ENCODE measurements at places on chromosomes 13 and 19.

GRCh38 chr19:42153672-42154433 is 21.6 kb upstream of the POU2F2 start:
- H3K4me1 ChIP-seq: peaks cover 15% of the 10 kb centered on the region
- peak overlapping the region; percentile 3 for H3K27ac ChIP-seq
- H3K36me3 ChIP-seq: no peaks in the 10 kb centered on the region
- H3K27me3 ChIP-seq: peaks cover 19% of the 10 kb centered on the region

- H3K4me1 ChIP-seq: no peaks in the 10 kb centered on the region
- DNase-seq: no peak
- no peaks in the 10 kb centered on the region for H3K36me3 ChIP-seq
- H3K4me3 ChIP-seq: no peak overlapping the region
- no peaks in the 10 kb centered on the region for H3K27me3 ChIP-seq
Measured at GRCh38 chr19:32264568-32264967, 80.8 kb upstream of the ZNF507 start.

GRCh38 chr13:47303626-47304025 is 406.8 kb upstream of the HTR2A start:
- H3K36me3 ChIP-seq: no peaks in the 10 kb centered on the region
- H3K4me1 ChIP-seq: no peaks in the 10 kb centered on the region
- H3K27me3 ChIP-seq: no peaks in the 10 kb centered on the region

DNA sequence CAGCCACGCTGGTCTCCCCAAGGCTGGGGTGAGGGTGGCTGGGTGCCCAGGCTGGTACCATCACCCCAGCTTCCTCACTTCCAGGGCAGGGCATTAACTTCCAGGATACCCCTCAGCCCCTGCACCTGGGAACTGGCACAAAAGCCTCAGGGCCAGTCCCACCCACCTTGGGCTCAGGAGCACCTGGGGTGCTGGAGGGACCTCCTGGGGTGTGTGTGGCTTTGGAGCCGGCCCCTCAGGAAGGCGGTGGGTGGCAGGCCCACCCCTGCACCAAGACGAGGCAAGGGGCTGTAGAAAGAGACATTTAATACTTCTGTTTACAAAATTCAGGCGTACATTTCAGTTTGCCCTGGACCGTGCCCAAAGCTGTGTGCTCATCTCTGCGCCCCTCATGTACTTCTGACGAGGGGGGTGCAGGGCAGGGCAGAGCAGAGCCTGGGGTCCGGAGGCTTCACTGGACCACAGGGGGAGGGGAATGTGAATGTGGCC is 16.8 kb downstream of the MPND start:
- H3K27me3 ChIP-seq: no peaks in the 10 kb centered on the region
- no peak overlapping the region for H3K4me3 ChIP-seq
- peaks cover 24% of the 10 kb centered on the region for H3K36me3 ChIP-seq
- H3K4me1 ChIP-seq: no peaks in the 10 kb centered on the region
- DNase-seq: no peak

- H3K27me3 ChIP-seq: peaks cover 8% of the 10 kb centered on the region
- H3K36me3 ChIP-seq: no peaks in the 10 kb centered on the region
- no peak for DNase-seq
- H3K4me3 ChIP-seq: no peak overlapping the region
- H3K4me1 ChIP-seq: no peaks in the 10 kb centered on the region
Measured at GRCh38 chr13:99738626-99739025, 232.9 kb downstream of the ZIC5 start.

- H3K27ac ChIP-seq: no peak overlapping the region
- H3K36me3 ChIP-seq: no peaks in the 10 kb centered on the region
- peaks cover 9% of the 10 kb centered on the region for H3K27me3 ChIP-seq
- H3K4me1 ChIP-seq: peaks cover 7% of the 10 kb centered on the region
- no peak overlapping the region for H3K4me3 ChIP-seq
Measured at GRCh38 chr13:29861694-29862110, 11.3 kb upstream of the UBL3 start.

GRCh38 chr13:27921421-27921960 is 1.7 kb downstream of the PDX1 start:
- H3K4me1 ChIP-seq: peaks cover 8% of the 10 kb centered on the region
- H3K27ac ChIP-seq: no peak overlapping the region

All from activated T-helper 2 cell treated with anti-CD3 and anti-CD28 coated beads, Interferon-gamma antibody, Interleukin-2, Interleukin-4, amounts not matched to agents 10 μg/mL and 5 μg/mL and 100 μg/mL, durations not matched to agents 14 hours and 24 hours and 36 hours (primary cell).